Neural crest cell (in vitro differentiated cells): ENCODE measurements at places on chromosomes 12 and 14. TPM values are rescaled to one million over a fixed set of nuclear protein-coding genes. Genes with fewer than 3 reads are reported as not detected.
A peak's percentile ranks its signal among the peaks of the same experiment; 100 is the strongest.

SMARCD1 gene
- total RNA-seq: 187 TPM in 2 replicates

DNA sequence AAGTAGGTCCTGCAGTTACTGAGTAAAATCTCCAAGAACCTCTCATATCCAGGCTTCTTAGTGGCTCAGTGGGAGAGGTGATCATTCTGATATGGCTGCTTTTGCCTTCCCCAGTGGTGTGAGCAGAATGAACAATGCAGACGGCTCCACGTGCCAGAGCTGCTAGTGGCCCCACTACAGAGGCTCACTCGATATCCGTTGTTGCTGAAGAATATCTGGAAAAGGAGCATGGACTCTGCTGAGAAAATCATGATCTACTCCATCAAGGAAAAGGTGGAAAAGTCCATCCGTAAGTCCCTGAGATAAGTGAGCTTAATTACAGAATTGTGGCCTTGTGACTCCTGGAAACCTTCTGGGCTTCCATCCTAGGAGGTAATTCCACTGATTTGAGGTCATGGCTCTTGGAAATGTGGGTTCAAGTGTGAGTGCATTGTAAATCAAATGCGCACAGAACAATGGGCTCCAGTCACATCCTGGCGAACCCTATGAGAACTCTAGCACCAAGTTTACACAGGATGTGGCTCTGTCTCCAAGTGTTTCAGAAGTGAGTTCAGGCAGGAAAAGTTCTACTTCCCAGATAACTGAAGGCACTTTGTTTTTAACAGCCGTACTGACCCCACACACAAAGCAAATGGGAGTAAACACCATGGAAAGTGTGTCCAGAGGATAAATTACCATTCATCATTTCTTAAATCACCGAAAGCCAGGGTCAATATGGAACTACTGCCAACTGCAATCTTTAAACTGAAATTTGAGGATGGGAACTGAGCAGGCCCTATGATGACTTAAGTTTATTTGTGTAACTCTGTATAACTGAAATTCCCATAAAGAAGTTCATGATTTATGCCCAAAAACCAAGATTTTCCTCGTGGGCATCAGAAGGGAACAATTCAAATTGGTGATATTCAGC lies 51.4 kb downstream of the PLEKHG7 start:
- no peak for DNase-seq

DNA sequence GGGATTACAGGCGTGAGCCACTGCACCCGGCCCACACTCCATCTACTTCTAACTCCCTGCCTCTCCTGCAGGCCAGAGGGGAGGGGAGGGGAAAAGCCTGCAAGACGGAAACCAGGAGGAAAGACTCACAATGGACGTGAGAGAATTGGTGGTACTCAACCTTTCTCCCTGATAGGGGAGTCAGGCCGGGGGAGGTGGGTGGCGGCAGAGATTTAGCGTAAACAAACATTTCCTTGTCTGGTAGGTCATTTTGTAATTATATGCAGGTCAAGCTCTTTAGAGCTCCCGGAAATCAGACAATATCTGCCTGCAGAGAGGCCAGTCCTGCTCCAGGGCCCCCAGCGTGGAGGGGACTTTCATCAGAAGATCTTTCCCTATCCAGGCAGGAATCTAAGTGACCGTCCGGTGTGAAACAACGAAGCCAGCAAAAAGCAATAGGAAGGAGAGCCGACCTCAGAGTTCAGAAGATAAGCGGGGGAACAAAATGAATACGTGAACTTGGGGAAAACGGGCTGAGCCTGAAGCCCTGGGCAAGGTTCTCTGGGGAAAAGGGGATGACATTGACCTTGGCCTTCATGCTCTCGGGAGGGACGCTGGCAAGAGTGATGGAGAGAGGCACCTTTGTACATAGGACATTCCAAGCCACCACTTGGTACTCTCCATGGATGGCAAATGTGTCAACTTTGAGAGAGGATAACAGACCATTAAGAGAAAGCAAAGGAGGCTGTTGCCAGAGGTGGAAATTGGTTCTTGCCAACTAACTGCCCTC lies 62.3 kb downstream of the SPRING1 start:
- peak; percentile 30 for DNase-seq

DNA sequence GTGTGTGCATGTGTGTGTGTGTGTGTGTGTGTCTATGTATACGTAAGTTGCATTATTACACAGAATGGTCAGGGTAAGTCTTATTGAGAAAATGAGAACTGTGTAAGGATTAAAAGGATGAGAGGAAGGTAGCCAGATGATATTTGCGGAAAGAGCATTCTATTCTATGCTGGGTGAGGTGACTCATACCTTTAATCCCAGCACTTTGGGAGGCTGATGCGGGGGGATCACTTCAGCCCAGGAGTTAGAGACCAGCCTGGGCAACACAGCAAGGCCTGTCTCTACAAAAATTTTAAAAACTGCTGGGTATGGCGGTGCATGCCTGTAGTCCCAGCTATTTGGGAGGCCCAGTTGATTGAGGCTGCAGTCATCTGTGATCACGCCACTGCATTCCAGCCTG lies 103.7 kb downstream of the SLC38A1 start:
- DNase-seq: no peak

ABCD2 gene
- total RNA-seq: 0.70 and 0.80 TPM in 2 replicates

- DNase-seq: no peak
These were observed 599.3 kb downstream of the SLC6A15 start for GRCh38 chr12:84313323-84313675.

- DNase-seq: no peak
These were observed 2.2 kb upstream of the RPS6KA5 start for GRCh38 chr14:91062600-91062999.

- DNase-seq: no peak
These were observed 38.9 kb downstream of the TPCN1 start for GRCh38 chr12:113260127-113260526.

RPS6KL1 gene
- total RNA-seq: 13.9 and 14.1 TPM in 2 replicates

GRCh38 chr12:50232206-50232605 lies 51.1 kb downstream of the LIMA1 start:
- DNase-seq: no peak

DNA sequence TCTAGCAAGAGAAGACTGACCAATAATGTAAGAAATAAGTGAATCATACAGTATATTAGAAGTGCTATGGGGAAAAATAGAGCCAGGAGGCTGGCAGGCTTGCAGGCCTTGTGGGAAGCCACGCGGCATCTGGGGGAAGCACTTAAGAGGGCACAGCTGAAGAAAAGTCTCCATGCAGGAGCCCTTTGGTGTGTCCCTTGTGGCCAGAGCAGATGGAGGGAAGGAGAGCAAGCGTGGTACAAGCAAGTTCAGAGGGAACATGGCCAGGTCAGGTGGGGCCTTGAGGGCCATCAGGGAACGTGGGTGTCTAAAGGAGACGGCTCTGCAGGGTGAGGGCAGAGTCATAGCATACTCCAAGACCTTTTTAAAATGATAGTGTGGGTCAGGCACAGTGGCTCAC lies 51.7 kb downstream of the LRRC74A start:
- no peak for DNase-seq

DNA sequence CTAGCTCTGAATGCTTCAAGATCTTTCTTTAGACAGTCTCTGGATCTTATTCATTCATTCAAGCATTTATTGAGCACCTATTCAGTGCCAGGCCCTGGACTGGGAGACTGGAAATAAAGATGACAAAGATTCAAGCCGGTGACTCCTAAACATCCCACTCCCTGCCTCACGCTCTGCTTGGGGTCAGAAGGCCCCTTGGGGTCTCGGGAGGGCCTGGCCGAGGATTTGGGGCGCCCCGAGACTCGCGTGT lies 224 bp upstream of the DTX1 start:
- no peak for DNase-seq

TAS2R20 gene
- total RNA-seq: 1.1 TPM in 2 replicates

GRCh38 chr12:113244047-113244460 lies 22.8 kb downstream of the TPCN1 start:
- no peak for DNase-seq

DNA sequence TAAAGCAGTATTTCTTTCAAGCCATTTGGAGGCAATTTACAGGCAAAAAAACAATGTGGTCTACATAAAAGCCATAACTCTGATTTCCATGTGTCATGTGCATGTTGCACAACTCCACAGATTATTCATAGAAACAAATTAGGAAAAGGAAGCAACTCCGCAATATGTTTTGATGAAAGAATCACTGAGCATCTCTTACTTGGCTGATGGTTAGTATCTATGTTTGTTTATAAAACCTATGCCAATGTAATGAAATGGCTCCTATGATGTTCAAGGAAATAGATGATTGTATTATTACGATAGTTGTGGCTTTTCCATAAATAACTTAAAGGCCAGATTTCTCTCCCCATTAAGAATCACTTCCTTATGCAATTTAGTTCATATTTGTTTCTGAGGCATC lies 373.7 kb downstream of the CCDC91 start:
- DNase-seq: no peak

DNA sequence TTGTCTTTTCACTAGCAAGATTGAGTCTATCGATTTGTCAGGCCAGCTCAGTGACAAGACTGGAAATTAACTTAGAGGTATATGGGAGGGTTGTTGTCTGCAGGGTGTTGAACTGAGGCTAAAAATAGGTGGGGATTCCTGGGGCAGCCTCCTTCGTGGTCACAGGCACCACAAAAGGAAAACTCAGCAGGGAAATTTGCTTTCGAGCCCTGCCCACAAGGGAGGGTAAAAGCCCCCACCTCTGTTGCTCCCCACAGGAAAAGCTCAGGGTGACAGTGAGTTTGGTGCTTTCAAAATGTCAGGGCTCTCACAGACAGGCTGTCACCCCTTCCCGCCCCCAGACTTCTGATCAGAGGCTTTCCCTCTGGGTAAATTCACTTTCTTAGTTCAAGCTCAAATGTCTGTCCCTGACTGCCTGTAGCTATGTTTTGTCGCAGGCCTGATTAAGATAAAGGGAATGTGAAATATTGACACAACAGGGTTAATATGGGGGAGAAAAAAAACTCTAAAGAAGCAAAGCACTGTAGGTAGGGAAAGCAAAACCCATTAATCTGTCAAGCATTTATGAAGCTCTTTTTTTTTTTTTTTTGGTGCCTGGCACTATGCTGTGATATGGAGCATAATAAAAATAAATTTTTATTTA lies 11.7 kb upstream of the NFKBIA start:
- DNase-seq: no peak

- DNase-seq: no peak
These were observed 293.9 kb downstream of the KCNC2 start for GRCh38 chr12:74915718-74916117.

ANO6 gene
- 32.0 and 34.0 TPM in 2 replicates for total RNA-seq

- no peak for DNase-seq
These were observed 266.4 kb upstream of the USP15 start for GRCh38 chr12:61993734-61994345.

CLECL1 gene
- total RNA-seq: not detected in 2 replicates

P2RX2 gene
- not detected in 2 replicates for total RNA-seq

RND1 gene
- total RNA-seq: 4.2 and 6.1 TPM in 2 replicates

DNA sequence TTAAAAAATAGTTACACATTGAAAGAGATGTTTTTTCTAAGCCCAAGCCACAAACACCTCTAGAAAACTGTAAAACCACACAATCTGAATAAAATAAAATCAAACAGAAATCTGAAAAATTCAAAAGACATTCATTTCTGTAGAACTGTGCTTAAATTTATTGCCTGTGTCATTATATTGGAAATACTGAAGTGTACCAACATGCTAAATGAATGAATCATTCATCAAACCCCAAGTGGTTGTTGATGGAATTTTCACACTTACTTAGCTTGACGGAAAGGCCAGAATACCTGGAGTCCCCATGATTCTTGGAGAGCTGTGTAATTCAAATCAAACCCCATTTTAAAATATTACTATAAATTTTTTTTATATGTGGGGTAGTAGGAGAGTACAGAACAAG lies 2.7 kb downstream of the KITLG start:
- no peak for DNase-seq

- no peak for DNase-seq
These were observed 70.6 kb upstream of the ESRRB start for GRCh38 chr14:76305268-76305826.

TAS2R8 gene
- total RNA-seq: not detected in 2 replicates

DNA sequence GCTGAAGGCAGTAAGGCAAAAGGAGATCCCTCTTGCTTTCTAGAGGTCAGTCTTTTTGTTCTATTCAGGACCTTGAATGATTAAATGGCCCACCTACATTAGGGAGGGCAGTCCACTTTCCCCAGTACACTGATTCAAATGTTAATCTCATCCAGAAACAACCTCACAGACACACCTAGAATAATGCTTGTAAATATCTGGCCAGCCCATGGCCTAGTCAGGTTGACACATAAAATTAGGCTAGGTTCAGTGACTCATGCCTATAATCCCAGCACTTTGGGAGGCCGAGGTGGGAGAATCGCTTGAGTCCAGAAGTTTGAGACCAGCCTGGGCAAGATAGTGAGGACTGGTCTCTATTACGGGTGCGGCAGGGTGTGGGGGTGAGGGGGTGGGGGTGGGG lies 43.5 kb downstream of the MIPOL1 start:
- DNase-seq: no peak
